ENCODE measurements at places on chromosomes 1 and 21.

- DNase-seq, result no peak
These were observed 30.7 kb upstream of the ACTRT2 start for GRCh38 chr1:2990376-2991115.

- DNase-seq, result no peak
These were observed 913.5 kb downstream of the MRPL39 start for GRCh38 chr21:24693779-24694178.

- no peak for DNase-seq
These were observed 26.6 kb downstream of the CLIC6 start for GRCh38 chr21:34695434-34695833.

DNA sequence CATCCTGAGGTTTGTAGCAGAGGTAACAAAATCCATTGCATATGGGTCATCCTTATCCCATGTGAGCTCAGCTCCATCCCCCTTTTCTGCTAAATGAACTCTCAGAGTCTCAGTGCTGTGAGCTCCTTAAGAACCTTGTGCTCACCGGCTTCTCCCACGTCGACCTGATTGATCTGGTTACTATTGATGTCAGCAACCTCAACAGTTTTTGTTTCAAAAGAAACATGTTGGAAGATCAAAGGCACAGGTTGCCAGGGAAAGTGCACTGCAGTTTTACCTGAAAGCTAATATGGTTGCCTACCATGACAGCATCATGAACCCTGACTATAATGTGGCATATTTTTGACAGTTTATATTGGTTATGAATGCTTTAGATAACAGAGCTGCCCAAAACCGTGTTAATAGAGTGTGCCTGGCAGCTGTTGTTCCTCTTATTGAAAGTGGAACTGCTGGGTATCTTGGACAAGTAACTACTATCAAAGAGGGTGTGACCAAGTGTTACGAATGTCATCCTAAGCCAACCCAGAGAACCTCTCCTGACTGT is 131.4 kb downstream of the HS2ST1 start:
- peak; percentile 35 for DNase-seq

- peak; percentile 11 for DNase-seq
These were observed 164.4 kb upstream of the PALMD start for GRCh38 chr1:99481391-99481996.

- no peak for DNase-seq
These were observed 8.8 kb downstream of the CDA start for GRCh38 chr1:20597650-20598049.

DNA sequence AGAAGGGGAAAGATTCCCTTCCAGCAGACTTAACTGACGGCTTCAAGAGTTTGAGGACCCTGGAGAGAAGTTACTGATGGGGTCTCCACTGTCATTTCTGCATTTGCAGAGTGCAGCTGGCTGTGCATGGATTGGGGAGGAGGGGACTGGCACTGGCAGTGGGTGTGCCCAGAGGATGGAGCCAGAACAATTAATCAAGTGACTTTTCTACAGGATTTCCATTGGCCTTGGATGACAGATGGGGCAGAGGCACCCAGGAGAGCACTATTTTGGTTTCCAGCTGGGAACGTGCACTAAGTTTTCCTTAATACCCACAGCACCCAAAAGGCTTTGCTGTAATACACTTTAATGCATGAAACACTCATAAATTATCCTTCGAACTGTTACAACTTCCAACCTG is 1.3 kb downstream of the NGF start:
- no peak for DNase-seq

DNA sequence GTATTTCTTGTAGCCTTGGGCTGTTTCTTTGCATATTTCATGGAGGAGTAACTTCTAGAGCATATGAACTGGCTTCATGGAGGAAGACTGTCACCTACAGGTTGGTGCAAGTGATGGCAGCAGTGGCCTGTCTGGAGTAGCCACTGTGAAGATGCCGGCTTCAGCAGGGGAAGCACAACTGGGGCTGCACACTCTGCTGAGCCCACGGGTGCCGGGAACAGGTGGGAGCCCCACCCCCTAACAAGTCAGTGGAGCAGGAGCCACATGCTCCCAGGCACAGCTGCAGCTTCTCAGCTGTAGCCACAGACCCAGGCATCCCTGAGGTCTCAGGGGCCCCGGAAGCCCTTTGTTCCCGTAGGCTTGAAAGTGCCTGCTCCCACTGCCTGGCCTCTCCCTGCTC is 43.2 kb upstream of the C1orf185 start:
- peak; percentile 13 for DNase-seq

- DNase-seq, result peak; percentile 71
These were observed 14.0 kb downstream of the RNF187 start for GRCh38 chr1:228500901-228501871.

GRCh38 chr1:5953386-5953785 is 38.8 kb downstream of the NPHP4 start:
- no peak for DNase-seq

DNA sequence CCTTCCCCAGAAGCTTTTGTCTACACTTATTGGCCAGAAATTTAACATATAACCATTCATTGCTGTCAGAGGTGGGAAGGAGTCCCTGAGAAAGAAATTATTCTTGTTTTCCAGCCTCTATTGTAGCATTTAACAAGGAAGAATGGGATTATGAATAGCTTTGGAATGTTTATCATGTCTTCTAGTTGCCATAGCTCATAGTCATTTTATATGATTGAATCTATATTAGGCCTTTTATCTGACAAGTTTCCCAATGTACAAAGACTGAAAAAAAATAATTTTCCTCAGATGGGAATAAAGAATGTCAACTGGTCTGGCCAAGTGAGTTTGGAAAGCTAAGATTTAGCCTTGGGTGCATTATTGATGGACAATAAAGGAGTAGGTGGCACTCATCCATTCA is 28.3 kb downstream of the PTPRC start:
- DNase-seq, result no peak

Data from GM06990 (cell line).